ENCODE measurements at places on chromosomes 7 and 10.

- no peak for DNase-seq
These were observed 10.0 kb downstream of the LAMB4 start for GRCh38 chr7:108120196-108120595.

- no peak for DNase-seq
These were observed 140.9 kb upstream of the NPS start for GRCh38 chr10:127408112-127408710.

DNA sequence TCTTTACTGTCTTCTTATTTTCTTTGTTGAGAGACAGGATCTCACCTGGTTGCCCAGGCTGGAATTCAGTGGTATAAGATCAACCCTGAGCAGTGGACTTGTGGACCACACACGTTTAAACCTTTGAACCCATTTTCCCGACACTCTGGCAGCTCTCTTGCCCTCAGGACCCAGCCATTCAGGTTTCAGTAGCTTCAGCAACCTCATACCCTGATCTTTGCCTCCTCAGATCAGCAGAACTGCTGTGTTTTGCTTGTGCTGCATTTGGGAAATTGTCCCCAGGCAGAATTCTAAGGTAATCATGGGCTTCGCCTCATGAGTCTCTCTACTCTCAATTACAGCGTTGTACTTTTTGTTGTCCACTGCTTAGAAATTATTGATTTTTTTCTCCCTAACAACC is 317.6 kb upstream of the KIAA1217 start:
- no peak for DNase-seq

DNA sequence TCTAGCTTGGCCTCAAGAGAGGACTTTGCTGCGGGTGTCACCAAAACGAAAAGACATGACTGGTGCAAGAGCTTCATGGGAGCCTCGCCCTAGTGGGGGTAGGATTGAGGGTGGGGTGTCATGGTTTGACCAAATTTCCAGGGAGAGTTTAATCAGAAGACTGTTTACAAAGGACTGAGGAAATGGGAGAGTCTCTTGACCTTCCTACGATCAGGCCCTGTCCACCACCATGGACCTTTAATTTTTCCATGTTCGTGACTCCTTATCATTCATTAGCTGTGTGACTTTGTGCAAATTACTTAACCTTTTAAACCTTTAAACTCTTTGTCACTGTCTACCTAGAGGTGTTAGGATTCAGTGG is 23.0 kb downstream of the AKR1E2 start:
- no peak for DNase-seq

DNA sequence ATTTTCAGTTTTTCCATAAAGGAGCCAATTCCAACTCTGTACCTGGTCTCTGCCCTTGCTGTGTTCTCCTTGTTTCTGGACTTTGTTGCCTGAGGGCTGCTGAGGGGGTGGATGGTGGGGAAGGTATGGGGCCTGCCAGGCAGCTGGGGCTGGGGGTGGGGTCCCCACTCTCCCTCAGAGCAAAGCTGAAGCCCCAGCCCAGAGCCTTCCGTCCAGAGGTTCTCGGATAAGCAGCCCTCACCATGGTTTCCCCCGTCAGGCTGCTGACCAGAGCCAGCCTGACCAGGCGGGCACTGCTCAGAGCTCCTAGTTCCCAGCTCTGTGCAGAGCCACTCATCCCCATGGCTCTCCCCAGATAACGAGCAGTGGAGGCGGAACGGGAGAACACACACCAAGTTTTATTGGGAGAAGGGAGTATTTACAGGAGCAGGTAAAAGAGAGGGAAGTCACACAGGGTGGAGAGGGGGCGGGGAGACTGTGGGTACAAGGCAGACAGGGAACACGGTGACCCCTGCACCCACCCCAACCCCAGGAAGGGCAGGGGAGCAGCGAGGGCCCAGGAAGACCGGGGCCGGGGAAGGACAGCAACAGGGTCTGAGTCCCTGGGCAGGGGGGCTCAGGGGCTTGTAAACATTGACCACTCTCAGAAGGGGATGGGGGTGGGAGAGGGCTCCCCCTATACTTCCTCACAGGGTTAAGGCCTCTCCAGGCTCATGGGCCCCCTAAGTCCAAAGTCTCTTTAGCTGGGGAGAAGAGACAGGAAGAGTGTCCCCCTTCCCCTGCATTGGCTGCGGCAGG is 5.8 kb downstream of the GNB2 start:
- DNase-seq: no peak

DNA sequence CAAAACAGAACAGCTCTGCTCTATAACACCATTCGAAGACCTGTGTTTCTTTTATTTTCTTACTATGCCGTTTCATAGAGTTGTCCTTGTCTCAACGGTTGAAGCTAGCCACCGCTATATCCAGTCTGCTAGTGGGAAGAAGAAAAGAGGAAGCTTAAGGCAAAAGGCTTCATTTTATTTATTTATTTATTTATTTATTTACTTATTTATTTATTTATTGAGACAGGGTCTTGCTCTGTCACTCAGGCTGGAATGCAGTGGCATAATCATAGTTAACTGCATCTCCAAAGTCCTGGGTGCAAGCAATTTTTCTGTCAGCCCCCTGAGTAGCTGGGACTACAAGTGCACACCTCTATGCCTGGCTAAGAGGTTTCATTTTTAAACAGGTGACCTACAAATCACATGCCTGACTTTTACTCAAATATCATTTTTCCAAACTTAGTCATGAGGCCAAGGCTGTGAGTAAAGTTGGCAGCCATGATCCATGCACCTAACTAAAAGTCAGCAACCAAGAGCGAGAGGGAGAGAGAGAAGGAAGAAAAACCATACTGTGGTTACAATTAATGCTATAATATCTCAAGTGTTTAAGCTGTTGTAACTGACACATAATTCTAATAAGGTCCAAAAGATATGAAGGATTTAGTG is 1305.3 kb upstream of the LRRTM3 start:
- no peak for DNase-seq

DNA sequence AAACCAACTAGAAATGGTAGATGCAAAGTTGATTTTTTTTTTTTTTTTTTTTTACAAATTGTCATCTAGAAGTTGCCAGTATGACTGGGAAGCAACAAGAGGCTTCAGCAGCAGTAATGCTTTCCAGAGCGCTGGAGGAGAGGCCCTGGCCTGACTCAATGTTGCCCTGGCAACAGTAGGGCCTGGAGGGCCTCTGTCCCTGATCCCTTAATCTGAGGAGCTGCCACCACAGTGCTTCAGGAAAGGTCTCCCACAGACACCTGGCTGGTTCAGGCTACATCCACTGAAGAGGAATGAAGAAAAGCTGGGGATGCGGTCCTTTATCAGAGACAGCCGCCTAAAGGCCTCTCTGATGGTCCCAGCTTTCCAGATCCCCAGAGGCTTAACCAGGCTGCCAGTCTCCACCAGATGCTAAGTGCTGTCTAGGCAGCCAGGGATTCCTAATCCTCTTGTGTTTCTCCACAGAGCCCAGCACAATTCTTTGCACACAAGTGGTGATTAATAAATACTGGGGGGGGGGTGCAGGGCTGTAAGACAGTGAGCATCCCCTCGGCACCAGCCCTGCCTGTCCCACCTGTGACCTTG is 33.7 kb downstream of the ZNF777 start:
- DNase-seq: no peak

- no peak for DNase-seq
These were observed 121.5 kb upstream of the CXCL12 start for GRCh38 chr10:44506386-44506785.

GRCh38 chr7:105808703-105809590 is 67.5 kb downstream of the ATXN7L1 start:
- DNase-seq: peak; percentile 70

GRCh38 chr10:92031580-92031979 is 108.0 kb downstream of the BTAF1 start:
- no peak for DNase-seq

DNA sequence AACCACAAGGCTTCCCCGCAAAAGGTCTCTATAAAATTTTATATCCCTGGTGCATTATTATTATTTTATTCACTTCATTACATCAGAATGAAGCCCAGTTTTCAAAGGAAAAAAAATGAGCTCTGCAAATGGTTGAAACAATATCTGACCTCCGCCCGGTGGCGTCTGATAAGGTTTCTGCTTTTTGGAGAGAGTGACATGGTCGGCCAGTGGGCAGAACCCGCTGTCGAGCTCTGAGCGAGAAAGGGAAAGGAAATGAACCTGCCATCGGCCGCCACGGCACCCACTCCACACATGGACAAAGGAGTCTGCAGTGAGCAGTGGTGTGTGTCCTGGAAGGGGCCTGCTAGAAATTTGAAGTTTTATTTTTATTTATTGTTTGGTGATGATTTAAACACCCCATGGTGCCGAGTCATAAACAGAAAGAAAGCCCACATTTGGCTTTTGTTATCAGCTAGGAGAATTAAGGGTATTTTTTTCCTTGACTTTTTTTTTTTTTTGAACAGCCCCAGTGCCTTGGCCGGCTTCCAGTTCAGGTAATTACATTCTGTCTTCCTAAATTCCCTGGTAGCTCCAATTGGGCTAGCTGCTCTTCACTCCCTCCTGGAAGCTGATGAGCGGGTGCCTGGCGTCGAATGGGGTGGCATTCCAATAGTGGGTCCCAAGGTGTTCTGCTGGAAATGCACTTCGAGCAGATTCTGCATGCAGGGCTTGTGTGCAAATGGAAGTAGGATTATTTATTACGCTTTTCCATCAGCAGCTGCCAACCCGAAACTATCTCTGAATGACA is 149.4 kb upstream of the MKI67 start:
- DNase-seq: no peak

GRCh38 chr10:124403548-124403947 is 15.2 kb downstream of the OAT start:
- no peak for DNase-seq

- no peak for DNase-seq
These were observed 15.0 kb upstream of the SLC18A3 start for GRCh38 chr10:49595003-49595712.

- DNase-seq: no peak
These were observed 39.3 kb downstream of the TMEM270 start for GRCh38 chr7:73900286-73900685.

- no peak for DNase-seq
These were observed 55.7 kb upstream of the SRPK2 start for GRCh38 chr7:105444342-105444987.

DNA sequence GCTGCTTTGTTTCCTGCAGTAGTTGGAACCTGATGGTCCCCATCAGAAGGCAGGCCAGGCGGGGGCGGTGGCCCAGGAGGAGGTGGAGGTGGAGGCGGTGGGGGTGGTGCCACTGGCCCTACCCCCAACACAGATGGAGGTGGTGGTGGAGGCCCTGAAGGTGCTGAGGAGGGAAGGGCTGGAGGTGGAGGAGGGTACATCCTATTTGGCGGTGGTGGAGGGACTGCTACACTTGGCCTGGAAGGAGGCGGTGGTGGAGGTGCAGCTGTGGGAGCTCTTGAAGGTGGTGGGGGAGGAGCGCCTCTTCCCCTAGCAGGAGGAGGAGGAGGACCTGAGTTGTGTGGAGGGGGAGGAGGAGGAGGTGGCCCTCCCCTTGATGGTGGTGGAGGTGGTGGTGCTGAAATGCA is 36.8 kb downstream of the LMOD2 start:
- DNase-seq: no peak

- DNase-seq: no peak
These were observed 72.2 kb upstream of the EXOC4 start for GRCh38 chr7:133180717-133181116.

DNA sequence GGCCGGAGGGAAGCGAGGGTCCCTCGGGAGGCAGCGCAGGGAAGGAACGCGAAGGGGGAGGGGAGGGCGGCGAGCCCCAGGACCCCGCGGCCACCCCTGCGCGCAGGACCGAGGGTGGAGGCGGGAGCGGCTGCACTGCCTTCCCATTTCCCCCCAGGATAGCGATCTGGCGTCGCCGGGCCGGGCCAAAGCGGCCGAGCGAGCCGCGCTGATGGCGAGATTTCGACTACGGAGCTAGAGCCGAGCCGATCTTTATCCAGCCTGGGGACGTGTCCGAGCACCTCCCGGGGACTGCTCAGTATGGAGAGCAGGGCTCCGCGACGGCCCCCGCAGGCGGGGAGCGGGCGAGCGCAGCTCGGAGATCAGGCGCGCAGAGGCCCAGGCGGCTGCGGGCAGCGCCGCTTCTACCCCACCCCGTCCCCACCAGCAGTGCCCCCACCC is 590 bp upstream of the CRTAC1 start:
- no peak for DNase-seq

DNA sequence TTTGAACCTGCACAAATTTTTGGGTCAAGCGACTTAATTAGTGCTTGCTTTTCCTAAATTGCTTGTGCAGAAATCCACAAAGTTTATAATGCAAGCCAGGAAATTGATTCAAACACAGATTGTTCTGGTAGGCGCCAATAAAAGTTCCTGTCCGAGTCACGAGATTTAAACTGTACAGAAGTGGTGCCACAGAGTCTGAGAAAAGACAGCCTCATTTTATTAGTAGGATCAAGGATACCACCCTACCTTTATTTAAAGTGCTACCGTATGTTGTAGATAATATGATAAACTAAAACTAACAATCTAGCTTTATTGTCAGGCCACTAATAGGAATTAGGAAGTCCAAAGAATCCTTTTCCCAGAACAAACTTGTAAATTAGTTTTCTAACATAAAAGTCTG is 696.7 kb downstream of the TNS3 start:
- no peak for DNase-seq

- DNase-seq: no peak
These were observed 163.8 kb downstream of the LCOR start for GRCh38 chr10:96995851-96996250.

DNA sequence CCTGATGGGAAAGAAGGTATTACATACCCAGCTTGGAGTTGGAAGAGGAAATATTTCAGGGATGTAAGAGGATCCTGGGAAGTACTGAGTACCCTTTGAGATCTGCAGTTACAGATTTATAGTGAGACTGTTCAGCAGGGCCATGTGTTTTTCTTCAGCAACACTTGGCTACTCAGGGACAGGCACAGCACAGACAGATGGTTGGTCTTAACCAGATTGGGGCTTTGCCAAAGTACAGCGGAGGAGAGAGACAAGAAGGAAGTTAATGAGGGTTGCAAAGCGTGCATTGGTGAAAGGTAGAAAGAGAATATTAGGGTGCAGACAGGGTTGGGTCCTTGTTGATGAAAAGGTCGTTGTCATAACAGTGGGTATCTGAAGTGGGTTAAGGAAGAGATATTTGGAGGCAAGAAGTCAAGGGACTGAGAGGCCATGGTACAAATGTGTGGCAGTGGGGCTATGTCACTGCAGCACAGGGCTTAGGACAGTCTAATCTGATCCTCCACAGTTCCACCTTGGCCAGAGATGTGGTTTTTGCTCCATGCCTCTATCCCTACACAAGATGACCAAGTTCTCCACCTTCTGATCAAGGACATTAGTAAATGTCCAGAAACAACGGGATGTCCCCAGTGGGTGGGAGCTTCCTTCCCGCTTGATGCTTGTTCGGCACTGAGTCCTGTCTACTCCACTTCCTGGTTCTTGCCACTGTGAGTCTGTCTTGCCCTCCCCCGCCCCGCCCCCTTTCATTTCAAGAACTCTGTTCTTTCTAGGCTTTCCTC is 18.9 kb upstream of the DNAJC1 start:
- peak; percentile 17 for DNase-seq

DNA sequence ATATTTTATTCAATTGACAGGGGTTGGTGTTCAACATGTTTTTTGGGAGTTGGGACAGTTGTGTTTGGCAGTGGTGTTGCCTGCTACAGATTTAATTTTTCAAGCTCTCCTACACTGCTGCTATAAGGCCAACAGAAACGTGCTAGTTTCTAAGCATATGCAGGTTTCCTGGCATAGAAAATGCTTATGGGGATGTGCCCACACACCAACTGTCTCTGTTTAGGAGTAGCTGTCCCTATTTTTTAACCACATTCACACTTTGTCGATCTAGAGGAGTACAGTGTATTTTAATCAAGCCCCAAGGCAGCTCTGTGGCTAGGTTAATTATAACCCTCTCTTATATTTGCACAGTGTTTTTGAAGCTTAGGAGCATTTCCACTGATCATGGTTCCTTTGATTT is 28.6 kb downstream of the TMEM178B start:
- DNase-seq: no peak

GRCh38 chr7:131072505-131073091 is 255.1 kb upstream of the MKLN1 start:
- DNase-seq: no peak
